ENCODE measurements at places on chromosomes 5 and 9. TPM values are rescaled to one million over a fixed set of nuclear protein-coding genes. Genes with fewer than 3 reads are reported as not detected.

DNA sequence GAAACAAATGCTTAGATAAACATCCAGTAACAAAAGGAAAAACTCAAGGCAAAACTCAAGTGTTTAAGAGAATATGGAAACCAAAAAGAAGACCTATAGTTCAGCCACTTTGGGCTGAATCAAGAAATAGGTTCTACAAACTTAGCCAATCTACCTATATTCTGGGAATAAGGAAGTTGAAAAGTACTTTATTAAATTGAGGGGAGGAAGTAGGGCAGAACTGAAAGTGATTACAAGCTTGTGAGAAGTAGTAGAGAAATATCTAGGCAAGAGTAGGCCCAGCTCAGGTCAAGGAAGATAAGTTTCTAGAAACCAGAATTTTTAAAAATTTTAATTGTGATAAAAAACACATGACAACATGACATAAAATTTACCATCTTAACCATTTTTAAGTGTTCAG lies 384.8 kb upstream of the PCSK5 start:
- H3K4me3 ChIP-seq: no peak overlapping the region
- H3K27me3 ChIP-seq: no peaks in the 10 kb centered on the region
- no peaks in the 10 kb centered on the region for H3K36me3 ChIP-seq
- no peak for DNase-seq
- no peak overlapping the region for H3K27ac ChIP-seq

- H3K4me3 ChIP-seq: no peak overlapping the region
- DNase-seq: no peak
- no peaks in the 10 kb centered on the region for H3K4me1 ChIP-seq
- no peak overlapping the region for H3K27ac ChIP-seq
These were observed 100.9 kb upstream of the SEMA6A start for GRCh38 chr5:116675626-116675910.

DNA sequence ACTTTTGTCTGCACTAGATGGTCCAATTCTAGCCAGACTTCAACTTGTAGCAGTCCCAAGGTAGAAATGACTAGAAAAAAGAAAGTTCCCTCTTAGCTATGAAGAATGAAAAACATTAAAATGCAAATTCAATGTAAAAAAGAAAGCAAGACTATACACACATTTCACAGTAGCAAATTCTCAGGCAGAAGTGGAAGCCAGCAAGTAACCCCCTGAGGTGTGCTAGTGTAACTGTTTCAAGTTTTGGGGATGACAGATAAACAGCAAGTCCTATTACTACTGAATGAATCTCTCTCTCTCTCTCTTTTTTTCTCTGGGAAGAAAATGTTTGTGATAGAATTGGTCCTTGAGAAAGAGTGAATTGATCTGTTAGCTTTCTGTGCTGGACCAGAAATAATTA lies 185.6 kb downstream of the EFNA5 start:
- H3K27ac ChIP-seq: no peak overlapping the region
- DNase-seq: no peak
- H3K4me1 ChIP-seq: no peaks in the 10 kb centered on the region
- no peak overlapping the region for H3K4me3 ChIP-seq

DNA sequence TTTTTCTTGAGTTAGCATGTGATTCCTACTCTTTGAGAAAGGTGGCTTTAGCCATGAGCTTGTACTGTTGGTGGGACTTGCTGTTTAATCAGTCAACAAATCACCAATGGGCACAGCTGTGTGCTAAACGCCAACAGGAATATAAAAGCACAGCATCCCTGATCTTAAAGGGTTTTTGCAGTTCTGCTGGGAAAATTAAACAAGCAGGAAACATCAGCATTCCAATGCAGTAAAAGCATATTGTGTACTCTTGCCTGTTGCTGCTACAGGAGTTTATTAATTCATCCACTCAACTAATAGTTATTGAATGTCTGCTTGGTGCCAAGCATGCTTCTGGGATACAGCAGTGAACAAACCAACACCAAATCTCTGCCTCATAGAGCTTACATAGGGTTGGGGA lies 27.4 kb upstream of the F2RL1 start:
- no peak overlapping the region for H3K4me3 ChIP-seq
- H3K36me3 ChIP-seq: no peaks in the 10 kb centered on the region
- no peaks in the 10 kb centered on the region for H3K27me3 ChIP-seq
- no peak for DNase-seq

Gene INSL4
- not detected for total RNA-seq

Gene DMGDH
- total RNA-seq: 5.3 TPM
